ENCODE measurements at places on chromosomes 13 and 19.
A peak's percentile ranks its signal among the peaks of the same experiment; 100 is the strongest.

- no peak for DNase-seq
Observed at GRCh38 chr19:38538793-38539528, 78.8 kb downstream of the MAP4K1 start.

DNA sequence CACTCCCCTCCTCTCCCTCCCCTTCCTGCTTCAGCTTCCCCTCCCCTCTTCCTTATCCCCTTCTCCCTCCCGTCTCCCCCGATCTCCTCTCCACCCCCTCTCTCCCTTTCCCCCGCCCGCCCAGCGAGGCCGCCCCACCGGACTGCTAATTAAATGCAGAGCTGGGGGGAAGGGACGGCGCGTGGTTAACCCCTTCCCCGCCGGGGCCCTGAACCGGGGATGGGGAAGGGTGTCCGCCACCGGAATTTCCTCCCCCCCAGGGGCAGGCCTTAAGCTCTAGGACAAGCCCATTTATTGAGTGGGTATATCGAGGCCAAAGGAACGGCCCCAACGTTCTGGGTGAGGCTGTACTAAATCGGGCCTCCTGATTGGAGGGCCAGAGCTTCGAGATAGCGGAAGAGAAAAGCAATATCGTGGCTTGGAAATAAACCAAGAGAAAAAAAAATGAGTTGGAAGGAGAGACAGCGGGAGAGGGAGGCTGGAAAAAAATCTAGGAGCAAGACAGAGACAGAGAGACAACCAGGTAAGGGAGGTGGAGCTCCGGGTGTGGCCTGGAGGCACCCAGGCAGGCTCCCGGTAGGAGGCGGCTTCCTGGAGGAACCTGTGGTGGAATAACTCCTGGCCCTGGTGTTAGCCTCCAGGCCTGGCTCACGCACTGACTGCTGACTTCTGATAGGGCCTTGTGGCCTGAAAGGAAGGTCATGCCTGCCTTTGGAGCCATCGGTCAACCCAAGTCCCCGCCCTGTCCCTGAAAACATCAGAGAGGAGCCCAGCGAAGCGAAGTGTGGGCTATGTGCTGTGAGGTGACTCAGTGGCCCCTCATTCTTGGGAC lies 11.6 kb upstream of the JUND start:
- peak; percentile 37 for DNase-seq

DNA sequence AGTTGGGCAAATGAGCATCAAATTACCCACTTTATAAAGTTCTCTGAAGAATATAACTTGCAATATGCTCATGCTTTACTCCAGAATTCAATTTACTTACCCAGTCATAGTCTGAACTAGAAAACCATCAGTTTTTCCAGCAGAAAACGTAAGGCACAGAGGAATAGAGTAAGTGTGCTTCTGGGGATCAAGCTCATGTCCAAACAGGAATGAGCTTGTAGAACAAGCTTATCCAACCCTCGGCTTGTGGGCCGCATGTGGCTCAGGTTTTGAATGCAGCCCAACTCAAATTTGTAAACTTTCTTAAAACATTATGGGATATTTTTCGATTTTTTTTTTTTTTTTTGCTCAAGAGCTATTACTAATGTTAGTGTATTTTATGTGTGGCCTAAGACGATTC lies 308.5 kb upstream of the KLF12 start:
- DNase-seq: no peak

- DNase-seq: peak; percentile 16
Observed at GRCh38 chr13:36998624-36999041, 507 bp downstream of the ALG5 start.

- DNase-seq: no peak
Observed at GRCh38 chr19:40744554-40745401, 5.5 kb downstream of the ACTMAP start.

DNA sequence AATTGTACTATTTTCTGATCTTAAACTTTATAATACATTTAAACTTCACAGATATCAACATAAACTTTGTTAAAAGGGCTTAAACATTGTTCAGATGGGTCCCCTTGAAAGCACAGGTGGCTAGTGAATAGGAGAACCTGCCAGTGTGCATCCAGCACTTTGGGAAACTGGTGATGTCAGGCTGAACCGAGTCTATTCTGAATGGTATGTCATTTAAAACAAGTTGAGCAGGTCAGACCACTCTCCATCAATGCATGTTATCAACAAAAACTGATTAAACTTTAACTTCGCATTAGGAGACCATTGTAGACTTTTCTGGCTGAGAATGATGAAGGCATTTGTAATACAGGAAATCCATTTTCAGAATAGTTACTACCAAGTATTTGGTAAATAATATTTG lies 50.1 kb upstream of the FREM2 start:
- DNase-seq: no peak

DNA sequence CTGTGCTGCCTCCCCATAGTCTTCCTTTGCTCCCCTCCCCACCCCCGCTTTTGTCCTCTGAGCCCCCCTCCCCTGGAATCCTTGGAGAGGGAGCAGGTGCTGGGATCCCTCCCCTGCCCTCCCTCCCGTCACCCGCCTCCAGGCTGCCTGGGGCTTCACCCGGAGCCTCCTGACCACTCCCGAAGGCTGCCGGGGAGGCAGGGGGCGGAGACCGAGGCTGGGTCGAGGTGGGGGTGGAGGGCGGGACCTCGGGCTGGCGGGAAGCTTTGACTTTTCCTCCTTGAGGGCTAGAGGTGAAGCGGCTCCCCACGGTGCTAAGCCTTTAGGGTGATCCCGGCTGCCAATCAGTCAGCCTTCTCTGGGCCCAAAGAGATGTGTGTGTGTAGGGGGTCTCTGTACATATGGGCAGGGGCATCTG lies 1.5 kb downstream of the KMT5C start:
- no peak for DNase-seq

- no peak for DNase-seq
Observed at GRCh38 chr13:46181840-46182490, at the start of gene LCP1. Gene LCP1, minus strand, starts transcription at chr13:46182177. Its CDS starts 22,515 bp downstream, at chr13:46159662.
